Spinal cord (tissue), 10 donors: ENCODE measurements at places on chromosomes 1 and 21. TPM values are rescaled to one million over a fixed set of nuclear protein-coding genes. Genes with fewer than 3 reads are reported as not detected.

GRCh38 chr1:46175243-46175642 is 356 bp downstream of the TSPAN1 start:
- H3K27ac ChIP-seq: no peak overlapping the region
- no peak overlapping the region for H3K4me3 ChIP-seq
- H3K36me3 ChIP-seq: no peaks in the 10 kb centered on the region
- H3K27me3 ChIP-seq: no peaks in the 10 kb centered on the region

DNA sequence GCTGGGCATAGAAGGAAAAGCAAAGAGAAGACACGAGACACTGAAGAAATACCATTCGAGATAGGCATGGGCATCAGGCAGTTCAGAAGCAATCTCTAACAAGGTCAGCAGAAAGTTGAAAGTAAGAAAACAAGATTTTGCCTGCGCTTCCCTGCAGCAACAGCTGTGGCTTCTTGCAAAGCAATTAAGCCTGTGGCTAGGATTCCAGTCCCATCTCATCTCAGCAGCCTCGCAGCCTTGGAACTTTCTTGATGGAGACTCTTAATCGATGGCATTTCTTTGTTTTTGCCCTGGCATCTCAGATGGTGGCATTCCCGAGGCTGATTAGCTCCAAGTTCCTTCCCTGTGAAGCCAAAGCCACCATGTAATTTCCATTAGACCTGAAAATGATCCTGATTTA is 64.6 kb upstream of the SPAG17 start:
- no peaks in the 10 kb centered on the region for H3K36me3 ChIP-seq
- no peak overlapping the region for H3K27ac ChIP-seq
- no peaks in the 10 kb centered on the region for H3K27me3 ChIP-seq
- DNase-seq: no peak

- no peak for DNase-seq
- H3K4me1 ChIP-seq: no peaks in the 10 kb centered on the region
Observed at GRCh38 chr1:199176713-199177112, 537.9 kb downstream of the PTPRC start.

- H3K27ac ChIP-seq: no peak overlapping the region
- no peaks in the 10 kb centered on the region for H3K27me3 ChIP-seq
- peaks cover 33% of the 10 kb centered on the region for H3K4me1 ChIP-seq
- no peak overlapping the region for H3K4me3 ChIP-seq
Observed at GRCh38 chr1:226575436-226575720, 26.8 kb downstream of the STUM start.

- H3K4me3 ChIP-seq: no peak overlapping the region
- DNase-seq: no peak
- H3K4me1 ChIP-seq: no peaks in the 10 kb centered on the region
- no peaks in the 10 kb centered on the region for H3K27me3 ChIP-seq
Observed at GRCh38 chr1:34396042-34396441, 219.3 kb downstream of the C1orf94 start.

The HSD3B1 gene
- not detected for total RNA-seq
